ENCODE measurements at places on chromosomes 5 and 9.
A peak's percentile ranks its signal among the peaks of the same experiment; 100 is the strongest.

DNA sequence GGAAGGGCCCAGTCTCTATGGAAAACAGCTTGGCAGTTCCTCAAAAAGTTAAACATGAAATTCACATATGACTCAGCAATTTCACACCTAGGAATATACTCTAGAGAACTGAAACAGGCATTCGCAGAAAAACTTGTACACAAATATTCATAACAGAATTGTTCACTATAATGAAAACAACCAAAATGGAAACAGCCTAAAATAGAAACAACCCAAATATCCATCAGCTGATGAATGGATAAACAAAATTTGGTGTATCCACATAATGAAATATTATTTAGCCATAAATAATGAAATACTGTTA is 4.8 kb upstream of the GPR150 start:
- DNase-seq, result no peak

DNA sequence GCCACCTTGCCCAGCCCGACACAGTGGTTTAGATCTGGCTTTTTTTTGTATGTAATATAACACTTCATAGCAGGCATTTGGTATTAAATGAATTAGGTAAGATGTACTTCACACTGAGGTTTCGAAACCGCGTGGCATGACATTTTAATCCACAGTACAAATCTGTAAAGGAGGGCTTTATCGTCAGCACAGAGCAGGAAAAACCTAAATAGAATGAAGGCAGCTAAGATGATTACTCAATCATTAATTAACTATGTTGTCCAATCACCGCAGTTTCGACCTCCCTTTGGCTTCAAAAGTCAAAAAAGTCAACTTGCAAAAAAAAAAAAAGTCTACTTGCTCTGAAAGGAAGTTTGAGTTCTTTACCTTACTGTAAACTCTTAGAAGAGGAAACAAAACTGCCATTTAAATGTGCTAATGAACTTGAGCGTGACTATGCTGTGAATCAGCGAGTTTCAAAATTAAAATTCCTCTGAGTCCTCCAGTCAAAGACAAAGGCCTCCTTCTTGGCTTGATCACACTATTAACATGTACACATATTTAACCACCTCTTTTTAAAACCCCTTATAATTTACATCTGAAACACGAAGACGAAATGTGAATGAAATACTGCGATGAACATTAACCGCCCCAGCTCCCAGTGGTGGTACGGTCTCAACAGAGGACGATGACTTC is 698 bp upstream of the SEC24A start:
- DNase-seq, result peak; percentile 61

- DNase-seq, result no peak
Observed at GRCh38 chr9:84386753-84387152, 46.2 kb upstream of the SLC28A3 start.

GRCh38 chr9:8856396-8857067 is 1057.0 kb upstream of the DMAC1 start:
- DNase-seq, result no peak

DNA sequence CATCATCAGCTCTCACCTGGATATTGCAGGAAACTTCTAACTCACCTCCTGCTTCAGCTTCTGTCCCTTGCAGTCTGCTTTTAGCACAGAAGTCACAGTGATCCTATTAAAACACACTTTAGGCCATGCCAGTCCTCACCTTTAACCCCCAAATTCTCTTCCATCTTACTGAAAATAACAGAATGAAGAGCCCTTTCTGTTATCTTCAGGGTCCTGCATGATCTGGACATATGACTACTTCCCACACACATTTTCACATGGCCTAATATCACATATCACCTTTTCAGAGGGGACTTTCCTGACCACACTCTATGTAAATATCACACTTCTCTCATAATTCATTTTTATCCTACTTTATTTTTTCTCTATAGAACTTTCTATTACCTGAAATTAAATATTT is 550.6 kb upstream of the CLINT1 start:
- no peak for DNase-seq

- no peak for DNase-seq
Observed at GRCh38 chr5:85334-85995, 6.5 kb upstream of the PLEKHG4B start.

- peak; percentile 28 for DNase-seq
Observed at GRCh38 chr5:15500325-15501001, 483 bp downstream of the FBXL7 start.

GRCh38 chr9:137464291-137464999 is 5.3 kb upstream of the NSMF start:
- DNase-seq, result no peak

DNA sequence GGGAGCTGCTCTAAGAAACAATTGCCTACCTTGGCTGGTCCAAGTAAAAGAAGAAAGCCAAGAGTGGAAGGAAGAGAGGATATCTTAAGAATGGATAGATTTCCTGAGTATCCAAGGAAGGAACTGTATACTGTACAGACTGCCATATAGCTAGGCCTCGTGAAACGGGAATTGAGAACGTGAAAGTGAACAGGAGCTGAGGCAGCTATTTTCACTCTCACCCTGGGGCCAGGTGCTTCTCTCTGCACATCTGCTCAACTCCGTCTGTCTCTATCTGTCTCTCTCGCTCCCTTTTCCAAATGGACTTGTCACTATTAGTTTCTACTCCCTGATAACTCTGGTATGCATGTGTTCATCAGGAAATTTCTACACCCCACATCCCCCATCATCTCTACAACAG is 35.9 kb upstream of the TESK1 start:
- no peak for DNase-seq
